ENCODE measurements at places on chromosomes 5 and 9.

DNA sequence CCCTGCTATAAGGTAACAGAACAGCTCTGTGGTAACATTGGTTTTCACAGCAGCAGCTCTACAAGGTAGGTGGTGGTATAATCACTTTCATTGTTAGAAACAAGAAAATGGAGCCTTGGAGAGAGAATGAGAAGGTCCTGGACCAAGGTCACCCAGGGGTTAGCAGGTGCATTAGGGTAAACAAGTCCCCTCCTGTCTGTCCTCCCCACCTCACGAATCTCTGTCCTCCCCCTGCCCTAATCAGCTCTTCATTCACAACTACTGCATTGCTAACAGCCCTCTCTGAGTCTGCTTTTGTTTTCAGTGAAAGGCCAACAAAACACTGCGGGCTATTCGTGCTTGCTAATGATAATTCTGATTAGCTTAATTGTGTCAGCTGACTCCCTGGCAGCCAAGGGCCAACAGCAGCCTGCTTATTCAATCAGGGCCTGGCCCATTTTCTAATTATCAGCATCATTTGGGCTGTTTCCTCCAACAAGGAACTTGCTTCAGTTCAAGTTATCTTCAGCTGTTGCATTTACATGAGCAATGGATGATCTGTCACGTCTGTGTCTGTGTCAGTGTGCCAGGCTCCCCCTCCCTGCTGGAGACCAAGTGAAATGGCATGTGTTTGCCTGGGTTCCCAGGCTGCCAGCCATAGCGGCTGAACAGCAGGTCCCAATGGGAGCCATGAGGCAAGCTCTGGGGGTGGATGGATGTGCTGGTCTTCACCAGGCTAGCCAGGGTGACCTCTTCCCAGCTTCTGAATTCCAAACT lies 56.7 kb upstream of the EQTN start:
- DNase-seq: no peak

GRCh38 chr9:113658545-113658895 lies 195.0 kb downstream of the RGS3 start:
- DNase-seq: no peak

GRCh38 chr5:34866989-34867471 lies 28.1 kb downstream of the TTC23L start:
- no peak for DNase-seq

GRCh38 chr5:82018462-82018861 lies 46.6 kb downstream of the ATG10 start:
- no peak for DNase-seq

DNA sequence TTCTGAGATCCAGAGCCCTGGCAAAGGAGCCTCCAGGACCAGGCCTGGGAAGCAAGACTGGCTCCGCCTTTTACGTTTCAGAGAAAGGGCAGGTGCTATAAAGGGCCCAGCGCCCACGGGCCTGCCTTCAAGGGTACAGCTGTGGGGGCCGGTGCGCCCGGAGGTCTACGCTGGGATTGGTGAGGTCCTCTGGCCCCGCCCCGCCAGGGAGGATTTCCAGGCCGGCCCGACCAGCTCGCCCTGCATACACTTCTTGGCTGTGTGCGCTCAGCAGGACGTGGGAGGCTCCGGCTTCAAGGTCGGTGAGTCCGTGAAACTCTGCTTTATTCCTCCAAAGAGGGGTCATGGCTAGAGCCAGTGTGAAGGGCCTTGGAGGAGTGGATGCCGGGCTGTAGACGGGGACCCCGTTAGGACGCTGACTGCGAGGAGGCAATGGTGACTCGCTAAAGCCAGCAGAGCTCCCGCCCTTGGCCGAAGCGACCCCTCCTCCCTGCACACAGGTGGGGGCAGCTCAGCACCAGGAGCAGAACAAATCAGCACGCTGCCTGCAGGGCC lies at the start of gene CKMT2:
Gene CKMT2, plus strand, starts transcription at position 243 of the 555 bp plus-strand sequence. CDS start 17,811 bp downstream, outside the sequence.
- no peak for DNase-seq

DNA sequence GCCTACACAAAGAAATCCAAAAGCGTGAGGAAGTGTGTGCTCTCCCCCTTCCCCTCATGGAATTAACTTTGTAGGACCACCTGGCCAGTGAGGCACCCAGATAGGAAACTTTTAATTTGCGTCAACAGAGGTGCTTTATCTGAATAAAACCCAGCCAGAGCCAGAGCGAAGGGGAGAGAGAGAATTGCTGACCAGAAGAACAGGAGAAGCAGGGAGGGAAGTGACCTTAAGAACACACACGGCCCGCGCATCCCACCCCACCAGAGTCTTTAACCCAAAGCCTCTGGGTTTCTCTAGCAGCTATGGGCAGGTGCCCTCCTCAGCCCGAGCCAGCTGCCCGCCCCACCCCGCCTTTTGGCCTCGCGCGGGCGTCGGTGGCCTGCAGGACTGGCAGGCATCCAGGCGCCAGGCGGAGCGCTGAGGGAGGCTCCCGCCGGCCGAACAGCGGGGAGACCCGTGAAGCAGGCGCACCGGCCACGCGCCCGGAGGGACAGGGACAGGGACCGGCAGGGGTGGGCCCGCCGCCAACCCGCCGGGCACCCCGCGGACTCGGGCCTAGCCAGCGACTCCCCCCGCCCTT lies 580 bp downstream of the ERAP1 start:
- DNase-seq: peak; percentile 33

DNA sequence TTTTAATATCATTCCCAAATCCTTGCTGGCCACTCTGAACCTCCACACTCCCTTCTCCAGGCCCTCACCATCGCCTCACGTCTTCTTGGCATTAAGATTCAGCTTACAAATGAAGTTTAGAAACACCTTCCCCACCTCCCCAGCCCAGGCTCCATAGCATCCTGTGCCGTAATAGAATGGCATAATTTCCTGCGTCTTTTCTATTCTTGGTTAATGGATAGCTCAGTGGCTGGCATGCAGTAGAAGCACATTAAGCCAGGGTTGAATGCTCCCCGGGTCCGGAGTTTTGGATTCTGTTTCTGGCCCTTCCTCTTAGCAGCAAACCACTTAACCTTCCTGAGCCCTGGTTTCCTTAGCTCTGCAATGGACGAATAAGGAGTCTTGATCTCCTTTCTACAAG lies 13.8 kb downstream of the WWC1 start:
- DNase-seq: no peak

DNA sequence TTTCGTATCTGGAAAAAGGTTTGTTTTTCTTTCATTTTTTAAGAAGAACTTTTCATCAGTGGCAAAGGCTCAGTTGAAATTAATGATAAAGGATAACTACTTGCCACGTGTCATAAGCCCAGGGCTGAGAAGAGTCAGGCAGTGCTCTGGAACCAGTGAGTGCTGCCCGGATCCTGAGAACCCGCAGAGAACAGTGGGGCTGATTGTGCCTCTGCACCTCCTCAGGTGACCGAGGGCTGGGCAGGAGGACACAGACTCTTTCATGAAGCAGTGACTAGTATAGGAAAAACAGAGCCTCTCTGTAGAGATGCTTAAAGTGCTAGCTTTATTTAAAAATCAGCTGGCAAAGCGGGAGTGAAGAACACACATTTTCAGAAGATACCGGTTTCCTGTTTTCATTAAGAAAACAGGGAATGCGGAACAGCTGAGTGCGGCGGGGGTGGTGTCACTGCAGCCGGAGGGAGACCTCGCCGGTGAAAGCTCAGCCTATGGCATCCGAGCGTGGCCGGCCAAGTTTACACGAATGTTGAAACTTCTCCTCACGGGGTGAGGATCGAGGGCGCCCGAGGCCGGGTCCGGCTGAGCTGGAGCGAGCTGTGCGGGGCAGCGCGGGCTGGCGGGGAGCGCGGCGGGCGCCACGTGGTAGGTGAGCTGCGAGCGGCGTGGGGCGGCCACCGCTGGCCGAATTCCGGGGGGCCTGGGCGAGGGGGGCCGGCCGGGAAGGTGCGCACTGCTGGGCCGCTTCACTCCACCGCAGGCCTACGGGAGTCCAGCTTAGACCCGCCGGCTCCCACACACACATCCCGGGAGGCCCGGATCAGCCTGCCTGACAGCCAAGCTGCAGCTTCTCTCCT lies 134.7 kb upstream of the DMRT1 start:
- DNase-seq: no peak

GRCh38 chr9:88980740-88981203 lies 10.5 kb upstream of the S1PR3 start:
- DNase-seq: no peak
